Effector memory CD4-positive, alpha-beta T cell (primary cell): ENCODE measurements at places on chromosomes 11 and 22.

GRCh38 chr11:128330203-128330602 is 257.2 kb downstream of the ETS1 start:
- DNase-seq, result no peak

DNA sequence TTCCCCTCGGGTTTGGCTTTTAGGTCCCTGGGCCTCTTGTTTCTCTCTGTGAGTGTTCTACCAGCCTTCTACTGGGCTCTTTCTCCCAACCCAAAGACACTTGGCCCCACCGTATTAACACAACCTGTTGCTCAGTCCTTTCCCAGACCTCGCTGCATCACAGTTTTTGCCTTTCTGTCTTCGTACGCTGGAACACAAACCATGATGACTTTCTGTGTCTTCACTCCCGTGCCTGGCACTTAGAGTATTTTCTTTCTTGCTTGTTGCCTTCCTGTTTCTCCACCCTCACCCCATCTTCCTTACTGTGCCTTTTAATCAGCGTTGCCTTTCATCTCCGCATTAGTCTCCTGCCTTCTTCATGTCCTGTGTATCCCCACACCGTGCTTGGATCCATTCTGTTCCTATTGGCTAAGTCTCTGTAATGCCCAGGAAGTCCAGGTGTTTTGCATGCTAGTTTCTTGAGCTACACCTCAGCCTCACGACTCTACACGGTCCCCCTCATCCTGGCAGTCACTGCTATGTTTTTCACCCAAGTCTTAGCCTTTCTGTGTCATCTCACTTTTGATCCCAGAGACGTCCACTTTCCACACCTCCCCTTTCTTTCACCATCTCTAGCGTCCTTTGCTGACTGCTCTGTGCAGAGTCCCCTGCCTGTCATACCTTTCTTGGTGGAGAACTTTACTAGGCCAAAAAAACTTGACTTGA is 1.6 kb downstream of the MARK2 start:
- DNase-seq, result no peak

- no peak for DNase-seq
Observed at GRCh38 chr11:62644220-62644619, 2.2 kb downstream of the GANAB start.

DNA sequence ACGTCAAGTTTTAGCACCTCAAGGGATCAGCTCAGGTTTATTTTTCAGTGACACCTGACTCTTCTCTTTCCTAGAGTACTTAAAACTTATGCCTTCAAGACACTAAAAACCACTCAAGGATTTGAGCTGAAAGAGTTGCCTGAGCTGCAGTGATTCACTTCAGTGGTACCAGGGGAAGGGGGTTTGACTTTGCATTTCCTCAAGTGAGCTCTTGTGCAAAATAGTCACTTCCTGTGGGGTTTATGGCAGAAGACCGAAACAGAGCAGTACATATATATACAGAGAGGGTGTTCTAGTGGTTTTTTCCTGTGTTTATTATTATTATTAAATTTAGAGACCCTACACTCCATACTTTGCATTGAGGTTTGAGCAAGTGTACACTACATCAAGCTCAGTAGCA is 60.7 kb downstream of the DBX1 start:
- no peak for DNase-seq

DNA sequence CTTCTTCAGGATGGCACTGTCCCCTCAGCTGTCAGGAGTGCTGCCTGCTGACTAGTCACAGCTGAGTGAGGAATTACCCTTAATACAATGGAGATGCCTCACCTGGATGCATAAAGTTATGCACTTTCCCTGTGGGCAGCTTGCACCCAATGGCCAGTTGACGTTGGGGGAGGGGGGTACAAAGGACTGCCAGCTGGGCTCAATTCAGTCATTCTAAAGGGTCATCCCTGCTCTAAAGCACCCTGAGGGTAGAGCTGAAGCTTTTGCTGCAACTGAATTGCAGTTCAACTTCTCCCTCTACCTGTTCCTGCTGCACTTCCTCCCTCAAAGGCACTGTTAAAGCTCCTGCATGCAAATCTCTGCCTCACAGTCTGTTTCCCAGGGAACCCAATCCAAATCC is 147.8 kb upstream of the SESN3 start:
- no peak for DNase-seq

DNA sequence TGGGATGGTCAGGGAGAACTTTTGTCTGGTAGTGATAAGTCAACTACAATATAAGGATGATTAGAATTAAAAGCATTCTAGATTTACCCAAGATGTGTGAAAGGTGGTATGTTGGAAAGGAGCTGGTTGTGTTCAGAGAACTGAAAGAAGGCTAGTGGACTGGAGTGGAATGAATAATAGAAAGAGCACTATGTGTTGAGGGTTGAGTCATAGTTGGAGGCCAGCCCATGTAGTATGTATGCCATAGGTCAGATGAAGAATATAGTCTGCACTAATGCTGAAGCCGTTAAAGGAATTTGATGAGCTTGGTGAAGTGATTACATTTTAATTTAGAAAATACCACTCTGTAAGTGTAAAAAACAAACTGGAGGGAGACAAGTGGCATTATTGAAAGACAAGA is 514.1 kb downstream of the CNTN5 start:
- no peak for DNase-seq

- DNase-seq, result no peak
Observed at GRCh38 chr11:47160753-47161133, 15.9 kb downstream of the ARFGAP2 start.

DNA sequence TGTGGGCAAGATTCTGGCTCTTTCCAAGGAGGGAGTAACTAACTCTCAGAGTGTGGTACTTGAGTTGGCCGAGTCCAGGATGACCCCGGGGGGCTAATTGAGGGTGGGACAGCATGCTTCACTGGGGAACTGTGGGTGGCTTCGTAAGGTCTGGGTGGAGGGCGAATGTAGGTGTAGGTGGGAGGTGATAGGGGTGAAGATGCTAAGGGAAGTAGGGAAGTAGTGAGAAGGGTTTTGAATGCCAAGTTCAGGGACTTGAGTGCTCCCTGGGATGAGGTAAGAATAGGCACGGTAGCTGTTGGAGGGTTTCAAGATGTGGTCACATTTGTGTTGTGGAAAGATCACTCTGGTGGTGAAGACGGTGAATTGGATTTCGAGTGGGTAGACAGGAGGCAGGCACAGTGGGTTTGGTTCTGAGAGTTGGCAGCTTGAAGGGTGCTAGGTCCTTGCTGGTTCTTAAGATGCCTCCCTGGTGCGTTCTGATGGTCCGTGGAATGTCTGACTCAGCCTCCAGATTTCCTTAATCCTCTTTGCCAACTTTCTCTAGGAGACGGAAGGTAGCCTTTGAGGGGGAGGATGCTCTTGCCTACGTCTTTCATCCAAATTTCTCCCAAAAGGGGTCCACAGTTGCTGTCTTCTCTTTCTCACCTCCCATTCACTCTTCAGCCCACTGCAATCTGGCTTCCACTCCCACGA is 2.5 kb upstream of the DNAL4 start:
- DNase-seq, result no peak

GRCh38 chr11:116112087-116112935 is 608.1 kb upstream of the CADM1 start:
- no peak for DNase-seq

GRCh38 chr11:120217941-120218694 is 7.3 kb downstream of the OAF start:
- no peak for DNase-seq

- no peak for DNase-seq
Observed at GRCh38 chr11:133134314-133135173, 397.8 kb downstream of the OPCML start.

DNA sequence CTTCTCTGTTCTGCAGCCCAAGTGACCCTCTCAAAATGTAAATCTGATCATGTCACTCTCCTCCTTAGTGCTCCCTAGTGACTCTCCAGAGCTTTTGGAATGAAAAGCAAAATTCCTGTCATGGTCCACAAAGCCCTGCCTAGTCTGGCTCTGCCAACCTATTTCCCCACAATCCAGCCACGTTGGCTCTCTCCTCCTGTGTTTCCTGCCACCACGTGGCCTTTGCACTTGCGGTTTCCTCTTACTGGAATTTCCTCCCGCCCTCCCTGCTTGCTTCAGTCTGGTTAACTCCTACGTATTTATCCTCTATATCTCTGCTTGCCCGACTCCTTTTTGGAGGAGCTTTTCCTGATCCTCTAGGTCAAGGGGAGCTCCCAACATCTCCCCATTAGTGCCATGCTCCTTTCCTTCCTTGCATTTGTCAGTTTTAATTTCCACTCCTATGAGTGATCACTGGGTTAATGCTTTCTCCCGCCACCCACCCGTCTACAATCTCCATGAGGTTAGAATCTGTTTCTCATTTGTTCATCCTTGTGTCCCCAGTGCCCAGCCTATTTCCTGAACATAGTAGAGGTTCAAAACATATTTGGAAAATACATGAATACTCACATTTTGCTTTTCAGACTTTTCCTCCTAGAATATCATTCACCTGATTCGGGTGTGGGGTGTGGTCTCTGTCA is 11.5 kb downstream of the NNMT start:
- no peak for DNase-seq

DNA sequence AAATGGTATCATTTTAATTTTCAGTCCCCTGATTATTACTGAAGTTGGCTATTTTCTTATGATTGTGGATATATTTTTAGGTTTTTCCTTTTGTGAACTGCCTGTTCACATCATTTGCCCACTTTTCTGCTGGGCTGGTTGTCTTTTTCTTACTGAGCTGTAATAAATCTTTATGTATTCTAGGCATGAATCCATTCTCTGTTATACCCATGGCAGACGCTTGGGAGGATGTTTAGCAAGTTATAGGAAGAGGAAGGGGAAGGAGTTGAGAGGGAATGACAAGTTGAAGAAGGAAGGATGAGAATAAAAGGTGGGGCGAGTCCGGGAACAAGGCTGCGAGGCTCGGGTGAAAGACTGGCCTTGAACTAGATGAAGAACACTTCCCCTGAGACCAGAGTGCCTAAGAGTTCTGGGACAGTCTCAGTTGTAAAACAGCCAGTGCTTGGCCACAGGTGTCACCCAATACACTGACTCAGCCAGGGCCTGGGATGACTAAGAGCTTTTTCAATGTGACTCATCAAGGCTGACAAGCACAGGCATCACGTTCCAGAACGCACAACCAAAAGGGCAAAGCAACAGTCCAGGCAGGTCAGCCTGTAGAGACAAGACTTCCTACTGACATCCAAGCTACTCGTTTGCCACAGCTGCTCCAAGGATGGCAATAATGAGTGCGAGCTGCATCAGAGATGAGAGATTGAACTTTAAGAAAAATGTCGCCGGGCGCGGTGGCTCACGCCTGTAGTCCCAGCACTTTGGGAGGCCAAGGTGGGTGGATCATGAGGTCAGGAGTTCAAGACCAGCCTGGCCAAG is 35.2 kb downstream of the LRFN4 start:
- DNase-seq, result no peak

GRCh38 chr11:1838426-1839144 is at the start of gene TNNI2:
Gene TNNI2, plus strand, starts transcription at chr11:1838981. Its CDS starts 716 bp downstream, at chr11:1839697.
- DNase-seq, result no peak

DNA sequence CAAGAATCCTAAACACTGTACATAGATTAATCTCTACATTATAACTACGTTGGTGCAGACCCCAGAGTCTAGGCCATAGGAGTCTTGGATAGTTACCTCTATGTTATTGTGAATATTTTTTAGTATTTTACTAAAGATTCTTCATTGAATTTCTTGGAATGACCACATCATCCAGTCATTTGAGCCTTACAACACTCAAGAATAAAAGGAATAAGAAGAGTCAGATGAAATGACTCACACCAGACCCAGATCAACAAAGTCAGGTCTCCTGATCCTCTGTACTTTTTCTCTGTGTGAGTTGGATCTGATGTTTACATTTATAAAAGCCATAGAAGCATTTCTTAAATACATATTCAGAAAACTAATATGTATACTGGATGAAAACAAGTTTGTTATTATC is 179.2 kb upstream of the ARHGAP20 start:
- DNase-seq, result no peak
